ENCODE measurements at places on chromosomes 13 and 19.

GRCh38 chr13:45827318-45827717, 24.2 kb downstream of the SIAH3 start:
- DNase-seq = no peak

DNA sequence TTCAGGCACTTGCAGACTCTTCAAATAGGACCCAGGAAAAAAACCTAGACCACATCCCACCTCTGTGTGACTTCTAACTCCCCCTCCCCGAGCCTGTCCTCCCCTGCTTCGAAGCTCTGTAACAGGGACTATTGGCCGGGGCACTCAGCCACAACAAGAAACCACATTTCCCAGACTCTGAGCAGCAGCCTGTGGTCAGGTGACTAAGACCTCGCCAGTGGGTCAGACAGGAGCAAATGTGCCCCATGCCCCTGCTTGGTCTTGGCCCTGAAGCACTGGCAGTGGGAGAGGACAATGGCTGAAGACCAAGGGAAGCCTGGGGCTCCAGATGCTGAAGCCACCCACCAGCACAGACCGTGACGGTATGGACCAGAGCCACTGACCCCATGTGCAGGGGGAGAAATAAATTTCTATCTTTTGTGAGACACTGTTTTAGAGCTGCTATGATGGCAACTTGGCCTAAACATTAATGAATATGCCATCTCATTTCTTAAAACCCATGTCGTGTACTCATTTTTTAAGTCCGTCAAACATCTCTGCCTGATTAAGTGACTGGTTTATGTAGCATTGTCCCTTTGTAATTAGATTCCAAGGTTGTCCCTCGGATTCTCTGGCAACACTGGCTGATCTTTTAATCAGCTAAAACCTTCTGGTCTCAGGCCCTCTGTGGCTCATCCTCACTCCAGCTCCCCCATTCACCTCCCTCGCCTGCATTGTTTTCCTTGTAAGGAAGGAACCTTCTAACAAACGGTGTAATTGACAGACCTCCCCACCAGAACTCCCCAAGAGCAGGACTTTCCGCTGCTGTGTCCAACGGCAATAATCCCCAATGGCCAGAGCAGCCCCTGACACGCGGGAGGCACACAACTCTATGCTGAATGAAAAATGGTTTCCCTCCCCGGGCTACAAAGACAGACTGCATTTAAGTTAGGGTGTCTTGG, 98.4 kb downstream of the STK24 start:
- no peak for DNase-seq

DNA sequence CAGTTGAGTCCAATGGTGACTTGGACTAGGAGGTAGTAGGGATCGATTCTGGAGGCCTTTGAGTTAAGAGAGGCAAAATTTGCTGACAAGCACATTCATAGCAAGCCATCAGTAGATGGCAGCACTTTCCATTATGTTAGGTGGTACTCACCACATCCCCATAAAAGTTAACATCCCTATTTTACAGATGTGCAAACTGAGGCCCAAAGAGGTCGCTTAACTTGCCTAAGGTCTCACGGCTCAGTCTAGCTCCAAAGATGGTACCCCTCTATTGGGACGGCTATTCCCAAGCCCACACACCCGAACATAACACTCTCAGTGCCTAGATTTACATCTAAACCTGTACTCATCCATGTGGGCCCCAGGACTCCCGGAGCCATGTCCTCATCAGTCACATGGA, 21.5 kb upstream of the FOSB start:
- DNase-seq = no peak

- DNase-seq = no peak
Observed at GRCh38 chr19:50238043-50238442, 34.6 kb downstream of the MYH14 start.

GRCh38 chr19:29695765-29696564, 19.1 kb downstream of the C19orf12 start:
- no peak for DNase-seq

GRCh38 chr13:109666656-109667055, 119.7 kb downstream of the IRS2 start:
- no peak for DNase-seq

- DNase-seq = no peak
Observed at GRCh38 chr13:26962671-26963070, 202.1 kb upstream of the GPR12 start.

GRCh38 chr19:50368649-50369570, 3.5 kb upstream of the NAPSA start:
- DNase-seq = peak; percentile 94

GRCh38 chr13:98717256-98717655, 35.2 kb downstream of the SLC15A1 start:
- DNase-seq = no peak

DNA sequence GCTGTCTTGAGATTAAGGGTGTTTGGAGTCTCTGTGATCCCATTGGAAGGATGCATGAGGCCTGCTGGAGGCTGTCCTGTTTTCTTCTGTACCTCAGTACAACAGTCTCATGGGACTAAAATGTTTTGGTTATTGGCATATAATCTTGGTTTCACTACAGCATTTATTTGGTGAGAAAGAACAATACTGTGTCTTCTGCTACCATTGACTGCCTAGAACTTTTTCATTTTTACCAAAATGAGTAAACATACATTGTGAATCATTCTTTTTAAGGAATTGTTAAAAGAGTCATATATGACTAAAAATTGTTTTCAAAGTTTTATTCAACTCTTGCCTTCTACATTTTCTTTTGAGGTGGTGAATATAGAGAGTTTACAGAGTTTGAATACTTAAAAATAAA, 459.8 kb downstream of the GPC6 start:
- DNase-seq = no peak

DNA sequence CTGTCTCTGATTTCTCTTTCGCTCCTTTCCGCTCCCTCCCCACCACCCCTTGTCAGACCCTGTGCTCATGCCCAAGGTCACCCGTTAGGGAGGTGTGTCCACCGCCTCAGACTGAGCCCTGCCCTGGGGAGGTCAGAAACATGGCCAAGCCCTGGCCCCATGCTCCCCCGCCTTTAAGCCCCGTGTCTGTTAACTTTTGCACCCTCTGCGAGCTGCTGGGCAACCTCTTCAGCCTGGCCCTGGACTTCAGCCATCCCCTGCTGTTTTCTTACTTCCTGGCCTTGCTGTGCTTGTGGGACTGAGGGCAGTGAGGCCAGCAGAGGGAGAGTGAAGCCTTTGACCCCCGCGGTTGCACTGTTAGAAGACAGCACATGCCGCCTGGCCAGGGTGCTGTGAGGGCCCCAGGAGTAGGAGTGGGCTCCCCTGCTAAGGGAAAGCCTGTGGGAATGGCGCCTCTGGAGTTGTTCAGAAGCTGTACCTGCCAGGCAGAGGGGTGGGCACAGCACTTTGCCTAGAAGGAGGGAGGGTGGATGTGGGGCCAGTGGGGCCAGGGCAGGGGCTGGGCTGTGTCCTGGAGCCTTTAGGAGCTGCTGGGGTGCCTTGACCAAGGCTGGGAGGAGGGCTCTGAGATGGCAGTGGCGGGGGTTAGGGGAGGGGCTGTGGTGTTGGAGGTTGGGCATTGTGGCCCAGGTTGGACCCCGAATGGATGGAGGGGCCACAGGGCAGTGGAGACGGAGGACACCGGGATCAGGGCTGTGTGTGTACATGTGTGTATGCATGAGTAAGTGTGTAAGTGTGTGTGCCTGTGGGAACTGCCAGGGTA, 7.9 kb downstream of the UPF1 start:
- no peak for DNase-seq

DNA sequence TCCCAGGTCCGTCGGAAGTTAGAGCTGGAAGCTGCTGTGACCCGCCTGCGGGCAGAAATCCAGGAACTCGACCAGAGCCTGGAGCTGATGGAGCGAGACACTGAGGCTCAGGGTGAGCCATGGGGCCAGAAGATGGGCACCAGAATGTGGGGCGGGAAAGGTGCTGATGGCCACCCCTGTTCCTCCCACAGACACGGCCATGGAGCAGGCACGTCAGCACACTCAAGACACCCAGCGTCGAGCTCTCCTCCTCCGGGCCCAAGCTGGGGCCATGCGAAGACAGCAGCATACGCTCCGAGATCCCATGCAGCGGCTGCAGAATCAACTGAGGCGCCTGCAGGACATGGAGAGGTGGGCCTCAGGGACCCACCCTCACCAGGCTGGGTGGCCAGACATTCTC, 2.5 kb downstream of the HAUS5 start:
- DNase-seq = no peak

- DNase-seq = peak; percentile 94
Observed at GRCh38 chr19:49150106-49150943, 4.9 kb downstream of the HRC start.

- DNase-seq = no peak
Observed at GRCh38 chr13:24085662-24086061, 74.9 kb upstream of the SPATA13 start.

- no peak for DNase-seq
Observed at GRCh38 chr19:35166100-35167063, 11.8 kb downstream of the FXYD5 start.

DNA sequence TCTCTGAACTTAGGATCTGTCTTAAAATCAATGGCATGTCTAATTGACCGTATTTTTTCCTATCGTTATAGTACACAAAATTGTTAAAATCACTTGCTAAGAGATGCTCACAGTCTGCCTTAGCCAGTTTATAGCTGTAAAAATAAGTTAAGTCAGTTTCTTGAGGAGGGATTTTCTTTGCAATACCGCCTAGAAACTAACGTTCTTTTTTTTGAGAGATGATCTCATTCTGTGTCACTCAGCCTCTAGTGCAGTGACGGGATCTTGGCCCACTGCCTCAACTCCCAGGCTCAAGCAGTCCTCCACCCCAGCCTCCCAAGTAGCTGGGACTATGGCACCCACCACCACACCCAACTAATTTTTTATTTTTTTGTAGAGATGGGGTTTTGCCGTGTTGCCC, 4.4 kb downstream of the CKAP2 start:
- no peak for DNase-seq

- DNase-seq = no peak
Observed at GRCh38 chr19:1847348-1847683, 967 bp downstream of the REXO1 start.

DNA sequence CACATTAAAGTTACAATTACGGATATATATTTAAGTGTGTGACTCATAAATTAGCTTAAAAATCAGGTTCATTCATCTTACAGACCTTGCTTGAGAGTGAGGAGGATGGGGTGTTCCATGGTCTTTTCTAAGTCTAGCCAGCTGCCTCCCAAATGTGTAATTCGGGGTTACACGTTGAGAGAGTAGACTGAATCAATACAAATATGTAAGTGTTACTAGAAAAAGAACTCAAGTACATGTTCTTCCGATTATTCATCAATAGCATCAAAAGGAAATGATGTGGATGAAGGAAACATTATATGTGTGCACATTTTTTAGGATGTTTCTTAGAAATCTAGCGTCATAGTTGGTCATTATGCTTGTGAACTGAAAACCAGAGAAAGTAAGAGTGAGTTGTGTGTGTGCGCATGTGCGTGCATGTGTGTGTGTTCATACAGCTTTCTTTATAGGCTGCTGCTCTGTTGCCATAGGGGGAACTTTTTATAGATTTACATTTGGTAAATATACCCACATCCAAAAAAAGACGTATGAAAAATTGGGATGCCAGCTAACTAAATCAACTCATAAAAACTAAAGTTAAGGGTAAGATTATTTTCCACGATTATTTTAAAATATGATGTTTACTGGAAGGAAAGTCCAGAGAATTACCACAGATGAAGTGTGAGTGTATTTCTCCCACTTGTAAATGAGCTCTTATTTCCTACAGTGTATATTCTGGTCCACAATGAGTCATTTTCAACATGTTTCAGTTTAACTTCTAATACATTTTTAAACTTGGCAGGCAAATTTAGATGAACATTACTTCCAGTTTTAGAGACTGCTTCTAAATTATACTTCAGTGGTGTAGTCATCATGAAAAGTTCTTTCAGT, 82.4 kb downstream of the PIBF1 start:
- DNase-seq = no peak

- DNase-seq = peak; percentile 66
Observed at GRCh38 chr19:42292042-42292960, 9.6 kb upstream of the PRR19 start.

GRCh38 chr13:91598655-91599054, 200.2 kb downstream of the GPC5 start:
- DNase-seq = no peak

DNA sequence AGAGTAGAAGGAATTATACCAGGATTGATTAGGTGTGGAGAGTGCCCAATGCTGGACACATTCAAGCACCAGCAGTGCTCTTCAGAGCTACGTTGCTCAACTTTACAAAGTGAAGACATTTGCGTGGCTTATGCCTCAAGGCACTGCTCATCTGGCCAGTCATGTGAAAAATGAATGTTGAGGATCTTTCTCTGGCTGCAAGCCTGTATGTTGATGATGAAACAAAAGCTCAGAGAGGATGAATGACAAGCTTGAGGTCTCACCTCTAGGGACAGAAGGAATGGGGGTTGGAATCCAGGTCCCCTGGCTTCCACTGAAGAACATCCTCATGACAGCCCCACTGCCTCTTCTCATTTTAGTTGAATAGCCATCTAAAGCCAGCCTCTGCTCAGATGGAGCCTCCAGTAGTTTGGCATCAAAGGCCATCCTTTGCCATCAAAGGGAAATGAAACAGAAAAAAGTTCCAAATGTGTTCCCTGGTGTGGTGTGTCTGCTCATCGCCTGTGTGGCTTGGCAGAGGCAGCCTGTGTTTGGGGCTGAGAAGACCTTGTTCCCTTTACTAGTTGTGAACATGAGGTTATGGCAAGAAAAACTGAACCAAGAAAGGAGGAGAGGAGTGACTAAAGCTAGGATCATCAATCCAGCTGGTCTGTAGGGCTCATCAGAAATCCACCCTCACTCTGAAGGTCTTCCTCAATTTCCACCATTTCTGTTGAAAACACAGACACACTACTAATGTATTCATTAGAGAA, 114.0 kb upstream of the KL start:
- DNase-seq = no peak

DNA sequence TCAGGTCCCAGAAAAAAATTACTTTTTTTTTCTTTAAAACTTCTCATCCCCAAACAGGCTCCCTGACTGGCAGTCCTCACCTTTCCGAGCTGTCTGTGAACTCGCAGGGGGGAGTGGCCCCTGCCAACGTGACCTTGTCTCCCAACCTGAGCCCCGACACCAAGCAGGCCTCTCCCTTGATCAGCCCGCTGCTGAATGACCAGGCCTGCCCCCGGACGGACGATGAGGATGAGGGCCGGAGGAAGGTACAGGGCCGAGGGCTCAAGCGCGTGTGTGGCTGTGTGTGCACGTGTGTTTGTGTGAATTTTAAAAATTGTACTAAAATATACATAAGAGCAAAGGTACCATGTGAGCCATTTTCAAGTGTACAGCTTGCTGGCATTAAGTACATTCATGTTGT, 167.6 kb downstream of the STK24 start:
- DNase-seq = no peak
